T-helper 17 cell (primary cell): ENCODE measurements at places on chromosomes 16 and 17.

DNA sequence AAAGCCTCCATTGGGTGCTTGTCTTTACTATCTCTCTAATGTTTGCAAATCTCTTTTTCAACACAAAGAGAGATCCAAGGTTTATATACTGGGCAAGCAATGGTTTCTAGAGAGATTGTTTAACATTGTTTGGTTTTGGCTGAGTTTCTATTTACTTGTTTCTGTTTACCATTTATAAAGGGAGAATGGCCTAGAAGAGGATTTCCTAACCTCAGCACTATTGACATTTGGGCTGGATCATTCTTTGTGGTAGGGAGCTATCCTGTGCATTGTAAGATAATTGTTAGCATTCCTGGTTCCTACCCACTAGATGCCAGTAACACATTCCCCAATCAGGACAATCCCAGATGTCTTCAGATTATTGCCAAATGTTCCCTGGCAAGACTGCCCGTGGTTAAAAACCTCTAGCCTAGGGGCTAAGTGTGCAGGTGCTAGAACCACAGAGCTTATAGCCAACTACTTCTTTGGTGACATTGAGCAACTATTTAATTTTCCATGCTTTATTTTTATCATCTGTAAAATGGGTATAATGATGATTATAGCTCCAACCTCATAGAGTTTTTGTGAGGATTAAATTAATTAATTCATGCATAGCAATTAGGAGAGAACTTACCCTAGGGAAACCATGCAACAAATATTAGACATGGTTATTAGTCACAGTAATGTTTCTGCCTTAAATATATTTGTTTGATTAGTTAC is 413.9 kb upstream of the MAF start:
- no peak overlapping the region for H3K27ac ChIP-seq
- H3K4me1 ChIP-seq: no peaks in the 10 kb centered on the region
- DNase-seq: no peak
- H3K36me3 ChIP-seq: no peaks in the 10 kb centered on the region

- H3K36me3 ChIP-seq: no peaks in the 10 kb centered on the region
- no peak for DNase-seq
- H3K4me3 ChIP-seq: no peak overlapping the region
- H3K27me3 ChIP-seq: no peaks in the 10 kb centered on the region
- no peak overlapping the region for H3K27ac ChIP-seq
- no peaks in the 10 kb centered on the region for H3K4me1 ChIP-seq
These were observed 583.0 kb upstream of the CDH11 start for GRCh38 chr16:65704866-65705265.

DNA sequence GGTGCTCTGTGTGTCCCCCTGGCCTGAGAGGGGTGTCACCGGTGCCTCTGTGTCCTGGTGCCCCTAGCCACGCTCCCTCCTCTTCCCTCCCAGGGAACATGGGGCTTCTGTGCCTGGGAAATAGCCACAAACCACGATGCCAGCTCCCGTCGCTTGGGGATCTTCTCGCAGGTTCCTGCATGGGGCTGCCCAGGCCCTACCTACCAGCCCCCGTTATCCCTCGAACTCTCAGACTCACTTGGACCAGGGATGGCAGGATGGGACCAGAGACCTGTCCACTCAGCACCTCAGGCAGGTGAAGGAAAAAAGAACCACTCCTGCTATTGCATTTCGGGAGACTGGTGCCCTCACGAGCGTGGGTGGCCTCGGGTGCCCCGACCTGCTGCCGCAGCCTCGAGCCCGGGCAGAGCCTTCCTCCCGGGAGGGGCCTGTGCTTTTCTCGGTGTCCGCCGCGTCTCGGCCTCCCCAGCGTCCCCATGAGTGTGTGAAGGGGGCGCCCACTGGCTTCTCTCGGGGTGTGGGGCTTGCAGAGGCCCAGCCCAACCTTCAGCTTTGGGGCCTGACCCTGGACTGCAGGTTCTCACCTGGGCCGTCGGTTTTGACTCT is 41.0 kb upstream of the GNG13 start:
- H3K36me3 ChIP-seq: peaks cover 3% of the 10 kb centered on the region
- H3K4me1 ChIP-seq: no peaks in the 10 kb centered on the region
- no peak overlapping the region for H3K4me3 ChIP-seq

DNA sequence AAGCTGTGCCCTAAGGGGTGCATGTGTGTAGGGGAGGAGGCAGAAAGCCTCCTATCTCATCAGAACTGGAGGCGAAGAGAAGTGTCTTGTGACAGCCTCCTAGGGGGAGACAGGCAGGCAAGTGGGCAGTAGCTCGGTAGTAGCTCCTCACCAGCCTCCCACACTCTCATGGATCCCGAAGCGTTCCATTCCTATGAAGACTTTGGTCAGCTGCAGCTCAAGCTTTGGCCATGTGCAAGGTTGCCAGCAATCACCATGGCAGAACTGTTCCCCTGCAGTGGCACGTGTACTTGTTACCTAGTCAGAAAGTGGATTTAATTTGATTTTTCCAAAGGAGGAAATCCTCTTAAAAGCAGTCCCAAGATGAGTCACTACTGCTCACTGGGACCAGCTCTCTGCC is 6.7 kb downstream of the MRPL58 start:
- H3K4me3 ChIP-seq: no peak overlapping the region
- H3K27ac ChIP-seq: no peak overlapping the region
- no peaks in the 10 kb centered on the region for H3K27me3 ChIP-seq
- H3K36me3 ChIP-seq: peaks cover 12% of the 10 kb centered on the region

GRCh38 chr16:66551348-66551759 is 1.0 kb upstream of the CKLF start:
- H3K4me1 ChIP-seq: peaks cover 79% of the 10 kb centered on the region
- DNase-seq: peak; percentile 21
- H3K36me3 ChIP-seq: peaks cover 13% of the 10 kb centered on the region
- H3K4me3 ChIP-seq: peak overlapping the region; percentile 99
- no peaks in the 10 kb centered on the region for H3K27me3 ChIP-seq
- peak overlapping the region; percentile 98 for H3K27ac ChIP-seq

DNA sequence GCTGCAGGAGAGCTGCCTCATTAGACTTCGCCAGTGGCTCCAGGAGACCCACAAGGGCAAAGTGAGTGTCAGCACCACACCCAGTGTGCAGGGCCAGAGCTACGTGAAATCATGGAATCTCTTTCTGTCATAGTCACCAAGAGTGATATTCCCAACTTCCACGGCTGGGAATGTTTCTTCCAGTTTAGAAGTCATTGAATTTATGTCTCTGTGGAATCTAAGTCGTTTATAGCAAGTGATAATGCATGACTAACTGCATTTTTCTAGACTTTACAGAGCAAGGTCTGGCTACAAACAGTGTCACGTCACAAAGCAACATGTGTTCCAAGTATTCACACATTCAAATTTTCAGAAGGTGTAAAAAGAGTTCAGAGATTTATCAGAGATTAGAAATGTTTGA is 55.5 kb downstream of the SEC14L1 start:
- H3K27ac ChIP-seq: no peak overlapping the region
- H3K27me3 ChIP-seq: no peaks in the 10 kb centered on the region
- no peak overlapping the region for H3K4me3 ChIP-seq
- peaks cover 6% of the 10 kb centered on the region for H3K4me1 ChIP-seq

- DNase-seq: no peak
- peak overlapping the region; percentile 91 for H3K4me3 ChIP-seq
- peaks cover 67% of the 10 kb centered on the region for H3K4me1 ChIP-seq
- H3K36me3 ChIP-seq: peaks cover 5% of the 10 kb centered on the region
- H3K27ac ChIP-seq: peak overlapping the region; percentile 98
These were observed 60.4 kb upstream of the RPH3AL start for GRCh38 chr17:413016-413350.

GRCh38 chr16:79001156-79001967 is 599.2 kb downstream of the MAF start:
- no peaks in the 10 kb centered on the region for H3K27me3 ChIP-seq
- H3K36me3 ChIP-seq: peaks cover 3% of the 10 kb centered on the region
- peaks cover 10% of the 10 kb centered on the region for H3K4me1 ChIP-seq
- no peak for DNase-seq
- no peak overlapping the region for H3K27ac ChIP-seq

DNA sequence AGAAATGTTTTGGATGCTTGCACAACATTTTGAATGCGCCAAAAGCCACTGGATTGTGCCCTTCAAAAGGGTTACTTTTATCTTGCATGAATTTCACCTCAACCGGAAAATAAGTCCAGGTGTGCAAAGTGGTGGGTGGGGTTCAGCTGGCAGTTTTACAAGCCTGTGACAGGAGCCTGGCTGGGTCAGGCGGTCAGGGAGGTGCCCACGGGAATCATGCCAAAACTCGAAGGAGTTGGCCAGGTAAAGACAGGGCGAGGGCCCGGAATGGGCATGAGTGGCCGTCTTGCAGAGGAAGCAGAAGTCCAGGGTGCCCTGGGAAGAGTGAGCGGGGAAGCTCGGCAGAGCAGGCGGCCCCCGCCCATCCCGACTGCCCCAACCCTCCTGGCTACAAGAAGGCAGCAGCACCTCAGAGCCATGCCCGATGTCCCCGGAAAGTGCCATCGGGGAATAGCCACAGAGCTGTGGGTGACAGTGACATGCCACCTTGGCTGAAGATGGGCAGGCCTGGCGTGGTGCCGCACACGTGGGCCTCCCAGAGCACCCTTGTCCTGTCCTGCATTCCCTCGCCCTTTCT is 19.1 kb upstream of the CACNG1 start:
- no peaks in the 10 kb centered on the region for H3K36me3 ChIP-seq
- H3K4me1 ChIP-seq: peaks cover 2% of the 10 kb centered on the region
- no peak overlapping the region for H3K4me3 ChIP-seq
- H3K27me3 ChIP-seq: peaks cover 6% of the 10 kb centered on the region
- DNase-seq: no peak

GRCh38 chr16:68798398-68798797 is 44.9 kb upstream of the TANGO6 start:
- no peaks in the 10 kb centered on the region for H3K4me1 ChIP-seq
- H3K36me3 ChIP-seq: no peaks in the 10 kb centered on the region
- no peak for DNase-seq

GRCh38 chr17:76501827-76502307 is 644 bp upstream of the RHBDF2 start:
- peaks cover 31% of the 10 kb centered on the region for H3K4me1 ChIP-seq
- no peaks in the 10 kb centered on the region for H3K27me3 ChIP-seq
- peak overlapping the region; percentile 92 for H3K4me3 ChIP-seq
- no peak for DNase-seq

DNA sequence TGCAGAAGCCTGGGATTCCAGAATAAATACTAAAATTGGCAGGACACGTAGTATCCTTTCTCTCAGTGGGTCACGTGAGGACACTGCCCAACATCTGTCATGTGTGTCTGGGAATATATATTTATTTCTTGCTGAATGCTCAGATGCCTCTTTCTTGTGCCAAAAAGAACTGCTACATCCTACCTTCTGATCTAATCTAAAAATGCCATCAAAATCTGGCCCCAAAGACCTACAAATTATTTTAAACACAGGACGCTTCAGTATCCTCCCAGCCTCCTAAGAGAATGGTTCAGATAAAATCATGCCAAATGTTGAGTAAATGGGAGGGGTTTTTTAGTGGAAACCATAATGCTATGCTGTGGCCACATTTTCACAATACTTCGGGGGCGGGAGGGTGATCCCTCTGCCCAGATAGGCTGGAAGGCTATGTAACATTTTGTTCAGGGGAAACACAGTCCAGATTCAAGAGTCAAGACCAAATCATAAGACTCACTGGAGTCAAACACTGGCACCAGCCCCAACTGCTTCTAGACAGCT is 22.9 kb upstream of the CORO6 start:
- no peaks in the 10 kb centered on the region for H3K36me3 ChIP-seq
- DNase-seq: no peak
- no peak overlapping the region for H3K4me3 ChIP-seq
- no peaks in the 10 kb centered on the region for H3K27me3 ChIP-seq

GRCh38 chr17:82050761-82051641 is 610 bp downstream of the RFNG start:
- peak overlapping the region; percentile 86 for H3K4me3 ChIP-seq
- H3K36me3 ChIP-seq: peaks cover 3% of the 10 kb centered on the region
- H3K27me3 ChIP-seq: no peaks in the 10 kb centered on the region
- DNase-seq: no peak

DNA sequence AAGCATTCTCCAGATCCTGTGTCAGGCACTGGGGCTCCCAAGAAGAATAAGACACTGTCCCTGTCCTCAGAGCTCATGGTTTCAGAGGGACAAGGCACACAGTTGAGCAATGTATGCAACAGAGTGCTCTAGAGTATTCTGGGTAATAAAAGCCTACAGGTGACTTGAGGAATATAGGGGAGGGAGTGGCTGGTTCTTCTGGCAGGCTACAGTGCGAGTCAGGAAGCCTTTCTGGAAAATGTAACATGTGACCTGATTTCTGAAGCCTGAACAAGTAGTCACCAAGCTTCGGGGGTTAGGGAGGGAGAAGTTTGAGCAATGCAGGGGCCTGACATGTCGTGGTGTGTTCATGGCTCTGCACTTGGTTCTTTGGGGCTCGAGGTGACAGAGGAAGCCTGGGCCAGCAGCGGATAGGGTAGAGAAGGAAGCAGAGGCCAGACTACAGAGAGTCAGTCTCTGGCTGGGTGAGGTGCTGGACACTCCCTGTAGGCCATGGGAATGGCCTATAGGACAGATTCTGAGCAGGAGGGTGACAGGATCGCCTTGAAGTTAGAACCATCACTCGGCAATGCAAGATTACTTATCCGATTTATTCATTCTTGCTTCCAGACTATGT is 16.0 kb upstream of the LRRC75A start:
- H3K4me1 ChIP-seq: peaks cover 9% of the 10 kb centered on the region
- DNase-seq: no peak
- no peak overlapping the region for H3K4me3 ChIP-seq
- peaks cover 3% of the 10 kb centered on the region for H3K36me3 ChIP-seq
- H3K27me3 ChIP-seq: peaks cover 12% of the 10 kb centered on the region

DNA sequence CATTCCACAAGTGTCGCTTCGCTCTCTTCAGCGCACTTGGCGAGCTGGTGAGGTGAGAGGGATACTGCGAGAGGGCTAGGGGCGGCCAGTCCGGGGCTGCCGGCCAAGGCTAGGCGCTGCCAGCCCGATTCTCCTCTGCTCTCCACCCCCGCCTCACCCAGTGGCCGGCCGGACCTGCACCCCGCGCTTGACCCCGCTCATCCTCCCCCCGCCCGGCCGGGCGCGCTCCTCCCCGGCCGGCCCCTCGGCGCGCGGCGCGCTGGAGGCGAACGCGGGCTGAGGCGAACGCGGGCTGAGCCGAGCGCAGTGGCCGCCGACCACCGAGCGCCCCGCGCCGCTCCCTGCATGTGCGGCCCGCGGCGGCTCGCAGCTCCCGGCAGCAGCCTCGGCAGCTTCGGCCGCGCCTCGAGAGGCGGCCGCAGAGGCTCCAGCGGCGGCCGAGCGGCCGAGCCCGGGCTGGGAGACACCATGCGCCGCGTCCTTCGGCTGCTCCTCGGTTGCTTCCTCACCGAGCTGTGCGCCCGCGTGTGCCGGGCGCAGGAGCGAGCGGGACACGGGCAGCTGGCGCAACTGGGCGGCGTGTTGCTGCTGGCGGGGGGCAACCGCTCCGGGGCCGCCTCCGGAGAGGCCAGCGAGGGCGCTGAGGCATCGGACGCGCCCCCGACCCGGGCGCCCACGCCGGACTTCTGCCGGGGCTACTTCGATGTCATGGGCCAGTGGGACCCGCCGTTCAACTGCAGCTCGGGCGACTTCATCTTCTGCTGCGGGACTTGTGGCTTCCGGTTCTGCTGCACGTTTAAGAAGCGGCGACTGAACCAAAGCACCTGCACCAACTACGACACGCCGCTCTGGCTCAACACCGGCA is at the start of gene SHISA9:
TSS of gene SHISA9 (plus strand) at position 2 of the 865 bp plus-strand sequence.
- peak within 1 kb of the TSS; percentile 19 for H3K4me3 ChIP-seq
- peaks cover 2% of the 10 kb centered on the region for H3K36me3 ChIP-seq
- DNase-seq: no peak
- H3K4me1 ChIP-seq: peaks cover 2% of the 10 kb centered on the region
- H3K27me3 ChIP-seq: peaks cover 61% of the 10 kb centered on the region

DNA sequence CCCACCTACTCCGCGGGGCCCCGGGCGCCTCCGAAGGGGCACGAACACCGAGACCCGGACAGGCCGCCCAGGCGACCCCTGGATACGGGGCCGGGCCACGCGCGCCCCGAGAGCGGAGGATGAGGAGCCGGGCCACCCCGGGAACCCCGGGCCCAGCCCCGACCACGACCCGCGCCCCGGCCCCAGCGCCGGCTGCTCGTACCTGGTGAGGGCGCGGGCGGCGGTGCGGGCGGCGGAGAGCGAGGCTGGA is 192 bp downstream of the FASN start:
- no peak for DNase-seq
- no peak overlapping the region for H3K27ac ChIP-seq
- H3K27me3 ChIP-seq: no peaks in the 10 kb centered on the region
- no peaks in the 10 kb centered on the region for H3K36me3 ChIP-seq
